Transverse colon (tissue), 4 donors: ENCODE measurements at places on chromosomes 4 and X. TPM values are rescaled to one million over a fixed set of nuclear protein-coding genes. Genes with fewer than 3 reads are reported as not detected.
A peak's percentile ranks its signal among the peaks of the same experiment; 100 is the strongest.

NDST4 gene
- not detected for total RNA-seq

GRCh38 chrX:119655125-119655524 is 37.8 kb downstream of the SEPTIN6 start:
- no peak for DNase-seq

DNA sequence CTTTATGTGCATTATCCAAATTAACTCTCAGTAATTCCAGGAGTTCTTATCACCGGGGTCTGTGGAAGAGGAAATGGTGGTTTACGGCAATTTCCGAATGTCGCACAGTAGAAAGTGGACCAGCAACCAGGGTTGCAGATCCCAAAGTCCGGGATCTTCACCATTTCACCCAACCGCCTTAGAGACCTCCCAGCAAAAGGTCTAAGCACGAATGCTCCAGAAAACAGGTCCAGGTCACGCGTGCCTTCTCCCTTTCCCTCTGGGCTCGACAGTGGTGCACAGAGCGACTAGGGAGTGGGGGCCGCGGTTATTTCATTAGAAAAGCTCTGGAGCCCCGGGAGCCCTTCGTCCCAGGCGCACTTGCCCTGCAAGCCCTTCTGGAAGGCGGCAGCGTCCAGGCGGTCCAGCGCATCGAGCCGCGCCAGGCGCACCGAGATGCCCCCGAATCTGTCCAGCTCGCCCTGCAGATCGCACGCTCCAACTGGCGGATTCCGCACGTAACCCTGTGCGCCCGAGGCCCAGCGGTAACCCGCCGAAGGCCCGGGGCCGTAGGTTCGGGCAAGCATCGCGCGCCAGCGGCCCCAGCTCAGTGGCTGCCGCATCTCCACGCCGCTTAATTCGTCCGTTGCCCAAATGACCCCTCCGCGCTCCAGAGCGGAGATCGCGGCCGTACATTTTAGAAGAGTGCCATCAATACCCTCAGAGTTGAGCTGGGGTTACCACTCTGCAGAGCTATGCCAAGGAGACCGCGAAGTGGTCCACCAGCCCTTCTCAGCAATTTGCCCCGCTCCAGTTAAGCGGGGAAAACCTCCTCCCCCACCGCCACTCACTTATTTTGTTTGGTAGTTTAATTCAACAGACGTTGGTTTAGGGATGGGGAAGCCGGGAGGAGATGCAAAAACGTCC is at the start of gene NUDT6:
TSS of gene NUDT6 (minus strand) at position 627 of the 906 bp plus-strand sequence. CDS start at position 602, 25 bp downstream.
- DNase-seq, result peak; percentile 61

SERTM2 gene
- 0.40 TPM for total RNA-seq

CDS1 gene
- 21.6 TPM for total RNA-seq

GLA gene
- total RNA-seq, result 20.8 TPM

PROM1 gene
- 236 TPM for total RNA-seq

DNA sequence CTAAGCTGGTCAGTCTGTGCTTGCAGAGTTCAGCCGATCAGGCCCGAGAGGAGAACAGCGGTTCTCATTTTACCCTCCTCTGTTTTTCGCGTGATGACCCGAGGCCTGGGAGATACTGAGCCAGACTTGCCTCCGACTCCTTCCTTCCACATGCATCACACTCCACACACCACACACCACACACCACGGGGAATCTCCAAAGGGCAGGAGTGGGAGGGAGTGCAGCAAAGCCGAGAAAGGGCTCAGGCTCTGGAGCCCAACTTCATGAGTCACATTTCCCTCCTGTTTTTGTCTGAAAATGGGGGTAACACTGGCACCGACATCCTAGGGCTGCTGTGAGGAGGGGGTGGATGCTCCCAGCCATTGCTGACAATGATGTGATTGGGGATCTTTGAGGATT is 38.9 kb downstream of the TKTL1 start:
- no peak for DNase-seq

DCAF12L2 gene
- total RNA-seq, result not detected

GRCh38 chrX:147738265-147738664 is 173.5 kb upstream of the FMR1 start:
- no peak for DNase-seq

CDX4 gene
- not detected for total RNA-seq

RLIM gene
- total RNA-seq, result 20.6 TPM

- DNase-seq, result no peak
Measured at GRCh38 chr4:121233982-121234381, 69.9 kb upstream of the TNIP3 start.

SSX3 gene
- not detected for total RNA-seq
